Activated CD4-positive, CD25-positive, alpha-beta regulatory T cell treated with anti-CD3 and anti-CD28 coated beads, Interleukin-2, amount 50 U/mL, for 72 hours (primary cell): ENCODE measurements at places on chromosomes 12 and 14.

DNA sequence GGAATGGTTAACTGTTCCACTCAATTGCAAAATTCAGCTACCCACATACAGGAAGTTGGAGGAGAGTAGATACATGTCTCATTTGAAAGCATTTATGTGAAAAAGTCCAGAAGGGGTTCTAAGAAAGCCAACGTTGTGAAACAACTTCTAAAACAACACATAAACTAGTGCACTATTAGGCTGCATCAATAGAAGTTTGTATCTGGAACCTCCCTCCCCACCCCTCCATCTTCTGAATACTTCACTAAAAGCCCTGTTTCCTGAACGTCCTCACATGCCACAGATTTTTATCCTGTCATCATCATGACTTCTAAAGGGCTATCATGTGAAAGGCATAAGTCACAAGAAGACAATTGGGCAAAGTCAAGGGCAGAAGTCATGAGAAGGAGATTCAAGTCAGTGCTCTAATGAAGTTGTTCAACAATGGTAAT is 5.5 kb downstream of the KRT79 start:
- no peak for DNase-seq

GRCh38 chr12:93570552-93571364 is 1.7 kb upstream of the SOCS2 start:
- DNase-seq = peak; percentile 88

DNA sequence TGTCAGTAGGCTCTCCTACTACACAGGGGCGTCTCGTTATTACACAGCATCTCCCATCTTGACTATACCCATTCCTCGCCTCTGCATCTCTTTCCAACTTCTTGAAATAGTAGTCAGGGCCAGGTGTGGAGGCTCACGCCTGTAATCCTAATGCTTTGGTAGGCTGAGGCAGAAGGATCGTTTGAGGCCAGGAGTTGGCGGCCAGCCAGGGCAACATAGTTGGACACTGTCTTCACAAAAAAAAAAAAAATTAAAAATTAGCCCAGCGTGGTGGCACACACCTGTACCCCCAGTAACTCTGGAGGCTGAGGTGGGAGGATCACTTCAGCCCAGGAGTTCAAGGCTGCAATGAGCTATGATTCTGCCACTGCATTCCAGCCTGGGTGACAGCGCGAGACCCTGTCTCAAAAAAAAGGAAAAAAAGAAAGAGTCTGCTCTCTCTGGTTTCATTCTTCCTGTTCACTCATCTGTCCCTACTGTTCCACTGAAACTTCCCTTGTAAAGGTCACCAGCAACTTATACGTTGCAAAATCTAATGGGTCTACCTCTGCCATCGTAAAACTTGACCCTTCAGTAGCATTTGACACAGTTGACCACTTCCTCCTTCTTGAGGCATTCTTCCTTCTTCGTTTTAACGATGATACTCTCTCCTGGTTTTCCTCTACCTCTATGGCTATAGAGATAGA is 41.0 kb upstream of the PTGR2 start:
- no peak for DNase-seq

GRCh38 chr14:36524220-36524837 is 4.3 kb upstream of the NKX2-1 start:
- no peak for DNase-seq

- DNase-seq = no peak
Observed at GRCh38 chr14:71341156-71341555, 433.9 kb downstream of the PCNX1 start.

DNA sequence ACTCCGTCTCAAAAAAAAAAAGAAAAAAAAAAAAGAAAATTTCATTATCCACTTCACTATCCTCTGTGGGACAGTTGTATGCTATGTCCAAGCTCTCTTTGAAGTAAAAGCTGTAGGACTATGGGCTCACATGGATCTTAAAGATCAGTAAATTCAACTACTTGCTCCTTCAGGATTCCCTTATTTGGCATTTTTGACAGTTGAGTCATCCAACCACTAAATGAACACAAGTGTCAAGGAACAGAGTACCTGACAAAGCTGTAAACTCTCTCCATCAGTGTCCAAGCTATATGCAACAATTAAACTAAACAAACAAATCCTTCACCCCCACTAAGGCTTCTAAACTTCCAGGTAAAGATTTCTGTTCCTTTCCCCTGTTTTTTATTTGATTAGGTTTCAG is 177.0 kb downstream of the CEP128 start:
- no peak for DNase-seq

DNA sequence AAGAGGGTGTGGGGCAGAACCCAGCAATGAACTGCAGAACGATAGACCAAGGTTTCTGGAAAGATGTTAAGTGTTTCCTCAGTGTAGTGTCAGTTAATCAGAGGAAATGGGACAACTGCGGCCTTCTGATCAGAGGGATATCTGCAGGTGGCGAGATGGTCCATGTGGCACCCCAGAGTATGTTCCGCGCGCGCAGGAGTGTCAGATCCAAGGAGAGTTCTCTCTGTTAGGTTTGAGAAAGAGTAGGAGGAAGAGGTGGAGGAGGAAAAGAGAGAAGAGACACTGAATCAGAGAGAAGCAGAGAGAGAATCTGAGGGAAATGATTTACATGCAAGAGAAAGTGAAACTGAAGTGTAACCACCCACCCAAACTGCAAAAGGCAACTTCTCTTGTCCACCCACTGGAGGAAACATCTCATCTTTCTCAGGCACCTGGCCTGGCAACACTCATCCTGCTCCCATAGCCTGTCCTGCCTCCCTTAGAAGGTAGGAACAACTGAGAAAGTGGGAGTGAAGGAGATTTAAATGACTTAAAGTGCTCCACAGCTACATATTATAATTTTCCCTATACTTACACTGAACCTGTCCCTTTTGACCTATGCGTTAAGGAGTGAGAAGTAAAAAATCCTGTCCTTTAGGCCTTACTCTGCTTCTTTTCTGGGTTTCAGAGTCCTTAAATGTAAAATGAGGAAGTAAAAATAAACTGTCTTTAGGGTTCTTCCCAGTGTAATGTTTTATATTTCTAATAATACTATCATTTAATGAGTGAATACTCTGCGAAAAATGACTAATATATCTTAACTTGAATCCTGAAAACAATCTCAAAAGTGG is 6.8 kb upstream of the TESPA1 start:
- DNase-seq = no peak

- DNase-seq = no peak
Observed at GRCh38 chr12:51687177-51687576, 96.1 kb downstream of the SCN8A start.

GRCh38 chr12:92215358-92215757 is 69.7 kb upstream of the BTG1 start:
- DNase-seq = no peak

DNA sequence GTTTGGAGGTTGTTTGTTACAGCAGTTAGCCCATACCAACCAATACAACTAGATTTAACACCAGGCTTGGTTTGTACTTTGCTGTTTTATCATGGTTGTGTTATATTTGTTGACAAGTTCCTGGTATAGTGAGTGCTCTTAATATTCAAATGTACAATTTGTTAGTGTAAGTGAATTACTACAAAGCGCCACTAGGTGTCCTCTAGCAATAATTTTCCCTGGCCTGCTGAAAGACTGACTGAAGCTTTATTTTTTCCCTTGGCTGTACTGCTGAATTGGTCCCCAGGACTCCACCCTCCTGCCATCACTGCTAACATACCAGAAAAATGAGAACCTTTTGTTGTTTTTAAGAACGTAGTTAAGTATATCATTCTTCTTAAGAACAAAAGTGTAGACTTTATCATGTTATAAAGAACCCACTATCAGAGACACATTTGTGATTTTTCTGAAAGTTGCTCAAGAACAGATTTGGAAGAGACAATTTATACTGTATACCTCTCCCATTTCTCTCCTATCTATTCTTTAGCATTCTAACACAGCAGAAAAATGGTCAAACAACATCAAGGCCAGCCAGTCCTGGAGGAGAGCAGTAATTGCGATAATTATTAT is 75.3 kb upstream of the FAR2 start:
- no peak for DNase-seq

DNA sequence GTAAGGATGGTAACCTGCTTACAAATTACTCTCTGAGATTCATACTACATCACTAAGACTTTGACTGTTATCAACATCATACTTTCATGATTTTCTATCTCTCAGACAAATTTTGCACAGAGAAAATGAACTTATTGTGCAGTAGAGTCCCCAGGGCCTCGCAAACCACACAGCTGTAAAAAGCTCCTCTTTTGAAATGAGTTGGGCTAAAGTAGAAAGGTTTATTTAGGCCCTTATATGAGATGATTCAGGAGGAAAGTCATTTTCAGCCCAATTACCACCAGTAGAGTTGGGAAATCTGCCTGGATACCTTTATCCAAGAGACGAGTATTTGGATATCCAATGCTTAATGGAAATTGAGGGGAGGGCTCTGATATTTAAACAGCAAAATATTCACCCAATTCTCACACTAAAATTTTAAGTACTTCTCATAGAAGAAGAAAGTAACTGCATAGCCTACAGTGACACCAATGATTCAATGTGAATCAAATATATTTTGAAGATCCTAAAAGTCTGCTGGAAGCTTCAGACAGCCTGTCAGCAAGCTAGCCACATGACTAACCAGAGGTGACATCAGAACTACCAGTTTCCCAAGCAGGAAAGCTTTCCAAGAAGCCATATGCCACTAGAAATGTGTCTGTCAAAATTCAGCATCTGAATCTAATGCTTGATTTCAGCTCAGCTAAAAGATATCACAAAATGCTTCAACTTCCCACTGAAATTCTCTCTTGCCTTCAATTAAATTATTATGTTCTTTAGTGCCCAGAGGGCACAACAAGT is 190.1 kb upstream of the SYT1 start:
- no peak for DNase-seq

GRCh38 chr12:100956311-100956852 is 161.8 kb downstream of the ANO4 start:
- no peak for DNase-seq

GRCh38 chr14:104522926-104523545 is 56.5 kb upstream of the C14orf180 start:
- DNase-seq = no peak

GRCh38 chr12:66398931-66399910 is 96.9 kb downstream of the HELB start:
- no peak for DNase-seq

- no peak for DNase-seq
Observed at GRCh38 chr12:8075935-8076334, 6.1 kb upstream of the NECAP1 start.

DNA sequence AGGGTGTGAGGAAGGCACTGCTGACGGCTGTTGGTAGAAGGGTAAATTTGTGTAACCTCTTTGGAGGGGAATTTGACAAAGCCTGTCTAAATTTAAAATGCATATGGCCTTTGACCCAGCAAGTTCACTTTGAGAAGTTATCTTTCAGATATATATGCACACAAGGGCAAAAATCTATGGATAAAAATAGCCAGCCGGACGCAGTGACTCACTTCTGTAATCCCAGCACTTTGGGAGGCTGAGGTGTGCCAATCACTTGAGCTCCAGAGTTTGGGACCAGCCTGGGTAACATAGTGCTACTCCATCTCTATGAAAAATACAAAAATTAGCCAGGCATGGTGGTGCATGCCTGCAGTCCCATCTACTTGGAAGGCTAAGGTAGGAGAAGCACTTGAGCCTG is 13.4 kb downstream of the UBC start:
- no peak for DNase-seq

- DNase-seq = no peak
Observed at GRCh38 chr14:101373690-101374295, 187.5 kb upstream of the DIO3 start.

GRCh38 chr14:72898448-72898847 is 4.5 kb upstream of the DPF3 start:
- DNase-seq = no peak

GRCh38 chr14:65170318-65170717 is 68.0 kb upstream of the MAX start:
- no peak for DNase-seq

DNA sequence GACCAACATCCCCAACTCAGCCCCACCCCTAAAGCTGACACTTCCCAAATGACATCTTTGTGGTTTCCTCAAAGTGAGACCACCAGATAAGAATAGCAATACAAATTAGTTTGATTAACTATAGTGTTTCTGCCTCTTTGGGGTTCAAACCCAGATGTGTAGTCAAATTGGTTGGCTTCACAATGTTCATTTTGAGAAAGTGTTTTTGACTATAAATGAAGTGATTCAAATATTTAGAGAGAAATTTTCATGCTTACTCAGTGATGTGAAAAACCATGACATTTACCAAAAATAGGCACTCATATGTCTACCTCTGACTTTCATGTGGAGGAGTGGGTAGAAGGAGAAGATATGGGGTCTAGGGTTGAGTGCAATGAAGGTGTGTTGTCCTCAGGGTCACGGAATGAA is 218.4 kb downstream of the BCAT1 start:
- no peak for DNase-seq

- no peak for DNase-seq
Observed at GRCh38 chr12:34126239-34126641, 103.9 kb downstream of the ALG10 start.
